ENCODE measurements at places on chromosomes 2 and 18.

GRCh38 chr2:38224821-38225437 lies 149.0 kb upstream of the CYP1B1 start:
- no peak for DNase-seq

DNA sequence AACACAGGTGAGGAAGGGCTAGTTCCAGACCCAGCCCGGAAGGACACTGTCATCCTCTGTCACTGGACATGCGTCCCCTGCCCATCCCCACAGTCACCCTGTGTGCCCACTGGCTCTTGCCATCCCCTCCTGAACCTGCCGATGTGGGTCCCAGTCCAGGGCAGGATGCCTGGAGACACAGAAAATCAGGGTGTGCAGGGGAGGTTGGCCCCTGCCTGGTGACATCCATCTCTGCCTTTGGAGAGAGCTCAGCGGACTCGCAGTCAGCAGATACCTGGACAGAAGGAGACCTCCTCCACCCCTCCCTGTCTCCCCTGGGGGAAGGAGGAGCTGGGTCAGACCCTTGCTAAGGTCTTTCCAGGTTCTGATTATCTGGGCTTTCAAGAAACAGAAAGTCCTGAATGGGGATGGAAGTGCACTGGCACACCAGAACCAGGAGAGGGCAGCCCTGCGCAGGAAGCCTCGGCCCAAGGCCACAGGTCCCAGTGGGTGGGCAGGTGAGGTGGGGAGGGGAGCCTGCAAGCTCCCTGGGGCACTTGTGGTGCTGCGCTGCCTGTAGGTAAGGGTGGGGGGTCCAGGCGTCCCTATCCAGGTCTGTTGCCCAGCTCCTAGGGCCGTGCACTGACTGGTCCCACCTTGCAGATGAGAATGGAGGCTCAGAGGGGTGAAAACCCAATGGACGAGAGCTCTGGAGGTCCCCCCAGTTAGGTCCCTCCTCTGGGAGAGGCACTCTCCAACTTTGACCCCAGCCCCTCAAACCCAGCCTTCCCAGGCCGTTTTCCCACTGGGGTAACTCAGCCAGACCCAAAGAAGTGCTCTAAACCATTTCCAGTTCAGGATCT lies 9.7 kb upstream of the OTOS start:
- DNase-seq = no peak

GRCh38 chr2:171530378-171530777 lies 8.1 kb downstream of the CYBRD1 start:
- DNase-seq = no peak

DNA sequence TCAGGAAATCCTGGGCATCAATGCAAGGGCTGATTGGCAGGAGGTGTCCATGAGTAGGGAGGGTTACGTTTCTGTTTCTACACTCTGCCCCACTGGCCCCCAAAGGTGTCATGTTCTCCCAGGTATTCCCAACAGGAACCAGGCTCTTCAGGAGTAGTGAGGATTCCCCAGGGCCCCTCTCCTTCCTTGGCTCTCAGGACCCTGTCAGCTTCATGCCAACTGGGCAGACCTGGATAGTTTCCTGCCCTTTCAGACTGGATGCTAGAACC lies 480.6 kb upstream of the HS6ST1 start:
- no peak for DNase-seq

DNA sequence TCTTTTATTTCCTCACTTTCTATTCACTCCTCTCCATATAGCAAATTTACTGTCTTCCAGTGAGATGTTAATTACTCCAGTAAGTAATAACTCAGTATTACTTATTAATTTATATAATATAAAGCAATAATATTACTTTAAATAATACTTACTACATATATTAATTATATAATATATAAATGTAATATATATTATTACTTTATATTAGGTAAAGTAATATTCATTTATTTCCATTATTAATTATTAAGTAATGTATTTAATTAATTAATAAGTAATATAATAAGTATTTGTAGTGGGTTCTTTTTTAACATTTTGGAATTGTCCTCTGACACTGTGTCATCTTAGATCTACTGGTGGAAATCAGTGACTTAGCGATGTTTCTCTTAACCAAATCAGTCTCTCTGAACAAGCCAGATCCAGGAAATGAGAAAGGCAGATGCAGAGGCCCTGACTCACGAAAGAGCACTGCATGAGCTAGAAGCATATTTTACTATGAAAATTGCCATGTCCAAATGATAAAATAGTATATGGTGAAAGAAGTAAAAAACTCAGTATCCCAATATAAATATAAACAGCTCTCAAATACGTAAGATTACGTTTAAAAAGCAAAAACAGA lies 115.9 kb downstream of the DSEL start:
- no peak for DNase-seq

- no peak for DNase-seq
These were observed 66.0 kb upstream of the CCDC85A start for GRCh38 chr2:56117764-56118163.

DNA sequence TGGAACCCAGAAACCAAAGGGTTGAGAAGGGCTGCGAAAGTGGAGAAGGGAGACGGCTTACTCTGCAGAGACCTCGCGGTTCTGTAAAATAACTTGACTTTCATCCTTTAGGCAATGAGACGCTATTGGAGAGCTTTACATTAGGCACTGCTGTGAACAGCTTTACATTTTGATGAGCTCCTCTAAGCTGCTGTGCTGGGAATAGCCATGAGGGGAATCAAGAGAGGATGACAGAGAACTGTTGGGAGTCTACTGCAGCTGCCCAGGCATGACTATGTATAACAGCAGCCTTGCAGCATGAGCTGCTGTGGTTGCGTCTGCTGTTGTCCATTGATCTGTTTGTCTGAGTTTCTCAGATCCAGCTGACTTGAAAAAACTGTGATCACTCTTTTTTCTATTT lies 310.8 kb upstream of the MAP2 start:
- DNase-seq = no peak

DNA sequence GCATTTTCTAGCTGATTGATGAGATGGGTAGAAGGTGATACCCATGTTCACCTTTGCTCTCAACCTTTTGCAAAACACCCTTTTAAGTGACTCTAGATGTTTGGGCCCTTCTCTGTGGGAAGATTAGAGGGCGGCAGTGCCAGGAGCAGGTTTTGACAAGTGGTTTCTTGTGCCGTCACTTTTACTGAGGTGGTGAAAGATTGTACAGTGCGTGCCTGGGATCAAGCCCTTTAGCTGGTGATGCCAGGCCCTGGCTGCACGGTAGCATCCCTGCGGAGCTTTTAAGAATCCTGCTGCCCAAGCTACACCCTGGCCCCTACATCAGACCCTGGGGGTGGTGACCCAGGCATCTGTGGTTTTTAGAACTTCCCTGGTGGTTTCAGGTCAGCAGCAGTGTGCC lies 29.1 kb downstream of the MTCL1 start:
- DNase-seq = no peak

DNA sequence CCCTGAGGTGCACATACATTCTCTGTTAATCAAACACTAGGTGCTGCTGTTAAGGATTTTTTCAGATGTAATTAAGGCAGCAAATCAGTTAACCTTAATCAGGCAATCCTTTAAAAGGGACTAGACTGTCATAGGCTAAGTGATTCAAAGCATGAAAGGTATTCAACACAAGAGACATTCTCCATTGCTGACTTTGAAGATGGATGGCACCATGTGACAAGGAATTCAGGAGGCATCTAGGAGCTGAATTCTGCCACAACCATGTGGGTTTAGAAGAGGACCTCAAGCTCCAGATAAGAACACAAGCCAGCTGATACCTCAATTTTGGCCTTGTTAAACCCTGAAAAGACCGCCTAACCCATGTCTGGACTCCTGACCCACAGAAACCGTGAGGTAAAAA lies 84.0 kb downstream of the SMAD2 start:
- DNase-seq = no peak

- DNase-seq = no peak
These were observed 982.1 kb downstream of the TSN start for GRCh38 chr2:122737429-122738077.
